Dorsolateral prefrontal cortex (tissue), 122 donors: ENCODE measurements at places on chromosomes 3 and 15. TPM values are rescaled to one million over a fixed set of nuclear protein-coding genes. Genes with fewer than 3 reads are reported as not detected.

- no peak for DNase-seq
These were observed 132.6 kb upstream of the MEF2A start for GRCh38 chr15:99433026-99433756.

DNA sequence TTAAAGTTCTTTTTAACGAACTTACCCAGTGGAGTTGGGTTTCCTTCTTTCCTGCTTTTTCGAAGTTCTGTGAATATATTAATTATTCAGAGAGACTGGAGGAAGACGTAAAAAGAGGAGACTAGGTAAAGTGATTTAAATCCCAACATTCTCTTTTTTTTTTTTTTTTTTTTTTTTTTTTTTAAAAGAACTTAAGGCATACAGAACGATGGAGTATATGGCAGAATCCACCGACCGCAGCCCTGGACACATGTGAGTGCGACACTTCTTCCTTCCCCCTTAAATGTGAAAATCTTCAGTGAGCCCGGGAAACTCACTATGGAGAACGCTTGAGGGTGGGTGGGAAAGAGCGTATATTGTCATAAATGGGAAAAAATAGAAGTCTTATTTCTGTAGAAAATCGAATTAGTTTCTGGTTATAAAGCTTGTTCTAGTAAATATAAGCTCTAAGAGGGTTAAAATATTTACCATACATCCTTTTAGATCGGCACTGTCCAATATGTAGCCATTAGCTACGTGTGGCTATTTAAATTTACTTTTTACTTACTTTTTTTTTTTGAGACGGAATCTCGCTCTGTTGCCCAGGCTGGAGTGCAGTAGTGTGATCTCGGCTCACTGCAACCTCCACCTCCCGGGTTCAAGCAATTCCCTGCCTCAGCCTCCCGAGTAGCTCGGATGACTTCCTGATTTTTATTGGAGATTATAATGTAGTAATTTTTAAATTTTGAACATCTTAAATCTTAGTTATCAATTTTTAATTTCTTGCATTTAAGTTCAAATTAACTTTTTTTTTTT lies 892 bp downstream of the NMD3 start:
- DNase-seq: no peak

- DNase-seq: no peak
These were observed 352 bp upstream of the TMF1 start for GRCh38 chr3:69052472-69052898.

DNA sequence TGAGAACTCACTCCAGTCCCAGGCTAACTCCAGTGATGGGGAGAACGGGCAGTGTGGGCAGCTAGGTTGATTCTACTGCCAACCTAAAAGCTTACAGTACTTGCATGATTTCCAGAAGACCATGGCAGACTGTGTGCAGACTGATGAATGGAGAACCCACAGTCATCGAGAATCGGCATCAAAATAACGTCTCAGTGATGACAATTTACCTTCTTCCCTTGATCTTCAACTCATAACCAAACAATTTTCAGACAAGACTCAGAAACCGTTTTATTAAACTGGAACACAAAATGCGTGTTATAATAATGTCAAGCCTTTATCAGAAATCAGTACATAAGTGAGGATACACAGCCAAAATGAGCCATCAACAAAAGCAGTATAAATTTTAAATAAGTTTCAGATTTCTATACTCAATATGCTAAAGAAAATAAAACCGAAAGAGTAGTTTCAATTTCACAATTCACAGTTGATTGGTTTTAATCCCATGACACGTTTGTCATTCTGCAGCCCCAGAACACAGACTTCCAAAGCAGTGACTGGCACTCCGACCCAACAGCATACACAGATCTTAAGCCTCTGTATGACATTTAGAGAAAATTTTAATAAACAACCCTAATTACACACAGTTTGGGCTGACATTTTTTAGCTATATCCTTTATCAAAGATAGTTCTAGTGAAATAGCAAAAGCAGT lies 54.5 kb downstream of the ZMAT3 start:
- DNase-seq: no peak

GRCh38 chr3:49626101-49626581 lies 48.0 kb upstream of the APEH start:
- no peak for DNase-seq

DNA sequence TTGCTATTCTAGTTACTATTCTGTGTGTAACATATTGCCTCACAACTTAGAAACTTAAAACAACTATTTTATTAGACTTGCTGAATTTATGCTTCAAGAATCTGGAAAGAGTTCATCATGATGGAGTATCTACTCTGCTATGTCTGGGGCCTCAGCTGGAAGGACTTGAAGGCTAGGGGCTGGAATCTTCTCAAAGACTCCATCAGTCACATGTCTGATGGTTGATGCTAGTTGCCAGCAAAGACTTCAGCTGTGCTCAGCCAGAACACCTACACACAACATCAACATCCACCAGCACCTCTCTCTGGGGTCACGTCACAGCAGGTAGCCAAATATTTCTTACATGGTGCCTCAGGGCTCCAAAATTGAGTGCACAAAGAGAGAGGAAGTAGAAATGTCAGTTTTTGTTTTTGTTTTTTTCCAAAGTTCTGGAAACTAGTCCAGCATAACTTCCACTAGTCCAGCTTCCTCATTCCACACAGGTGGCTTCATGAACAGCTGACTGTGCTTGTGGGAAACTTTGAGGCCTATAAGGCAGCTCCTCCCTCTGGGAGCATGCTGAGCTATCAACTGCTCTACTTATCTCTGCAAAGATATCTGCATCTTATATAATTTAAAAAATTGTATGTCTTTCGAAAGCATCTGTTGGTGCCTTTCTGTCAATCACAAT lies 325.4 kb upstream of the AGTR1 start:
- DNase-seq: no peak

DNA sequence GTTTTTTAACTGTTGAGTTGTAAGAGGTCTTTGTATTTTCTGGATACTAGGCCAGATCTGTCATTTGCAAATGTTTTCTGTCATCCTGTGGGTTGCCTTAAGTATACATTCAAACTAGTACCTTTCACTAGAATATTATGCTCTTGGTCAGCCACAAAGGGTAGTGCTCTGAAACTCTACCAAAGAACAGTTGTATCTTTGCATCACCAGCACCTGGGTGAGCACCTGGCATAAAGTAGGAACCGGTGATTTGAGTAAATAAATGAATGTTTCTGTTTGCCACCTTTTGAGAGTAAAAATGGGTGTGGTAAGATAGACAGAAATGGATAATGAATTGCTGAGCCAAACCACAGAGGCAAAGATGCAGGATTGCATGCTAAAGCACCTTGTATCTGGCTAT lies 98.7 kb downstream of the SLCO3A1 start:
- no peak for DNase-seq

DNA sequence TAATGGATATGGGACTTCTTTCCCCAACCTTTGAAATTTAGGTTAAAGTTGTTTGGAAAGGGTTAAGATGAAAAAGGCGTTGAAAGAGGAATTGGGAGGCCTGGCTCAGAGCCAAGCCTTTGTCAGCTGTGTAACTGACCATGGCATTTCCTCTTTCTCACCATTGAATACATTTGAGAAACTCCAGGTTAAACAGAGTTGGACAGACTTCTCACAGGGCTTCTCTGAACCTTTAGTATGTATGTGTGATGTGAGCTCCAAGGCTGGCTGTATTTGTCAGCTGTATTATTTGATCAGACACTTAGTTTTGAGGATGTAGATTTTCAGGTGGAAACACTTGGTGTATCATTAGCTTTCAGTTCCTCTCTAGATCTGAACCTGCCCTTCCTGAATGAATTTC lies 136.4 kb upstream of the GOLGA6L4 start:
- no peak for DNase-seq

DNA sequence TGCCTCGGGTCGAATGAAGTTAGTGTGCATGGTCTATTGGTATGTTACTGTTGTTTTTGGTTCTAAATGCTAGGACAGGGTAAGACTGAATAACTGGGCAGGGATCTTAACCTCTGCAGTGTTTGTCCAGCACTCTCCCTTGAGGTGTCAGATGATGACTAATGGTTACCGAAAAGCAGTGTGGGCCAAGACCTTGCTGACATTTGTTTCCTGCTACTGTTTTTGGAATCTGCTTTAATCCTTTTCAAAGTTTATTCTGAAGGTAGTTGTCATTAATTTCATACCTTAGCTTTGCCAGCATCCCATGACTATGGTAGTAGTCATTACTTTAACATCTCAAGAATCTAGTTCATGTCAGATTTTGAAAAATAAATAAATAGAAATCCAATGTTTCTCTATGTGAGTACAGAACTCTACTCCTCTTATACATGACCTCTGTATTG lies 117.0 kb downstream of the P3H2 start:
- DNase-seq: no peak

DNA sequence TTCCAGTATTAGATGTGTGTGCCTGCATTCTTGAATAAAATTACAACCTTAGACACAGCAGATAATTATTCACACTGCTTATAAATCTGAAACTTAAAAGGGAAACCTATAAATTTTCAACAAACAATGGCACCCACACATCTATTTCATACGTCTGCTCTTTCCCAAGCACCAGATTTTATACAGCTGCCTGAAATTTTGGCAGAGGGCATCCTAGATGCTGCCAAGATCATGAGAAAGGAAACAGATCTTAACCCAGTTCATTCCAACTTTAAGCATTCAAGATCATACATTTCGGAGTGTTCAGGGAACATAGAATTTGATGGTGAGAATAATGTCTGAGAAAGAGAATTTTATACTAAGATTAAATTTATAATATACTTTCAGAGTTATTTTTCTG lies 53.1 kb downstream of the CLDN1 start:
- DNase-seq: no peak

- DNase-seq: no peak
These were observed 234.6 kb downstream of the RBMS3 start for GRCh38 chr3:29515451-29515850.

GRCh38 chr3:138060792-138061191 lies 50.8 kb downstream of the CLDN18 start:
- no peak for DNase-seq

DNA sequence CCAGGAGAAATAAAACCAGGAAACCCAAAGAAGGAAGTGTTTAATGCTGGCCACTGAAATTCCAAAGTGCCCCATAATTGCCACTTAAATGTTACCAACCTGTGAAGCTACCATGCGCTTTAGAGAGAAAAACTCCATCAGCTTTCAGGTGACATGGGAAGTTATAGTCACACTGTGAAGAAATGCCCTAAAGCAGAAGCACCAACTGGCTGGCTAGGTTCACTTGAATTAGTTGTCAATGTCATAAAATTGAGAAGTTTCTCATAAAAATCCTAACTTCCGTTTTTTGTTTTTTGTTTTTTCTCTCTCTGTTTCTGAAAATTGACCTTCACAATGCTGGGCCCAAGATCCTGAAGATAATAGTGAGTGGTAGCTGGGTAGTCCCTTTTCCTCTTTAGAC lies 167.9 kb upstream of the CTNNB1 start:
- DNase-seq: no peak

GRCh38 chr3:27349832-27350231 lies 19.4 kb downstream of the NEK10 start:
- DNase-seq: no peak

- no peak for DNase-seq
These were observed 131.7 kb upstream of the ZBED2 start for GRCh38 chr3:111726788-111727305.

DNA sequence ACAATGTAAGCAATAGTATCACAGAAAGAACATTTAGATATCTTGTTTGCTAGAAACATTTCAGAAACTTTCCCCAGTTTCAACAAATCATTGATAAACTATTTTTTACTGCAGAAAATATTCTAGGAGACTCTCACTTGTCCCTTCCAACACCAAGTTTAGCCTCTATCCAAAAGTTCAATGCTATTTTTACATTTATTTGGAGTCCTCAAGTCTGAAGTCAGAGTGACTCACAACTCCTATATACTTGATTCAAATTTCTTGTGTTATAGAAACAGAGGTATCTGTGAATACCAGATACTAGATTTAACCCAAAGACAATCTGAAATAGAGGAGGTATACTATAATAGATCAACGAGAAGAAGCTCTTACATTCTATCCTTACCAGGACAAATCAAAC lies 49.6 kb downstream of the RFX7 start:
- no peak for DNase-seq

- no peak for DNase-seq
These were observed 535.1 kb downstream of the SOX2 start for GRCh38 chr3:182246870-182247269.

DNA sequence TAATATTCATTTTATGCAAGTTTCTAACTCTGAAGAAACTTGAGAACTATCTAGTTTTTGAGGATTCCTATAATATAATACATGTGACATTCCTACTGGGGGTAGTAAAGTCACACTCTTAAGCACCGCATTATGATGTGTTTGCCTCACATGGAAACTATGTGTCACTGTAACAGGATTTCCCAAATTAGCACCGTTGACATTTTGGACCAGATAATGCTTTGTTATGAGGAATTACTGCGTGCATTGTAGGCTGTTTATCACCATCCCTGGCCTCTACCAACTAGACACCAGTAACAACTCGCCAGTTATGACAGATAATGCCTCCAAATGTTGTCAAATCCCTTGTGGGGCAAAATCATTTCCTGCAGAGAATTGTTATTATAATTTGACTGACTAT lies 267.8 kb downstream of the RAP2B start:
- no peak for DNase-seq

GRCh38 chr15:90845201-90845949 lies 23.0 kb upstream of the FURIN start:
- DNase-seq: no peak

DNA sequence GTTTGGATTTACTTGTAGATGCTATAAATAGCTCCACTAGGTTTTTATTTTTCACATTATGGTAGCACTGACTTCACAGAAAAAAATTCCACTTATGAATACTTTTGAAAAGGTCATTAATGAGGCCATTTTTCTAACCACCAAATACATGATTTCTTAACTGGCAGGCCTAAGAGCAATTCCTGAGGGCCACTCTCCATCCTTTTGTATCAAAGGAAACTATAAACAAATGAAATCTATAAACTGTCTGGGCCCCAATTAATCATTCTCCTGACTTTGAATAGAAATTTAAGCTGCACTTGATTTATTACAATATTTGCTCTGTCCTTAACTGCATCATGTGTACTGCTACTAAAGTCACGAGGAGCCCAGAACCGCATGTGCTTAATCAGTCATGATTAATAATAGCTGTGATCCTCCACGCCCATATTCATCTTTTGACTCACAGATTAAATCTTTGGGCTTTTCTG lies 25.1 kb upstream of the MTMR10 start:
- DNase-seq: no peak

DNA sequence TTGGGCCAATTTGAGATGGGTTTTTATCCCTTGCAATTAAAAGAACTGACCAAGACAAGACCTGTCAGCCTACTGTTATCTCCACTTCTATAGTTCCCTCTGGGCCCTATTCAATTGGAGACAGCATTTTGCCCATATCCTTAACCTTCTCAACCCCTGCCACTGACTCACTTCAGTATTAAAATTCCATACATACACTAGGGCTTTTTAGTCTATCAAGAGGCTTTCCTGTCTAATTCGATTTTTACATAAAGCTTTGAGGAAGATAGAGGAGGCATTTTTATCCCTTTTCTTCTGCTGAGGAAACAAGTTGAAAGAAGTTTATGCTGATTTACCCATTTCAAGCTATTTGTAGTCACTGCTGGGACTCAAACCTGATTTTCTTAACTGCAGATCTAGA lies 51.1 kb downstream of the GTF2E1 start:
- no peak for DNase-seq

GRCh38 chr3:194458131-194458530 lies 28.7 kb downstream of the ATP13A3 start:
- no peak for DNase-seq

GRCh38 chr3:190058521-190059241 lies 62.0 kb downstream of the P3H2 start:
- no peak for DNase-seq

P2RY14 gene
- 1.6 TPM for total RNA-seq

GCSAM gene
- total RNA-seq: not detected

GOLGA6B gene
- total RNA-seq: 0.32 TPM

CD47 gene
- total RNA-seq: 177 TPM

PP2D1 gene
- total RNA-seq: not detected

RPUSD2 gene
- total RNA-seq: 13.3 TPM

ALCAM gene
- total RNA-seq: 85.5 TPM
